ENCODE measurements at places on chromosomes 6 and 20.

- no peak for DNase-seq
Observed at GRCh38 chr6:83359638-83360037, 71.2 kb downstream of the ME1 start.

DNA sequence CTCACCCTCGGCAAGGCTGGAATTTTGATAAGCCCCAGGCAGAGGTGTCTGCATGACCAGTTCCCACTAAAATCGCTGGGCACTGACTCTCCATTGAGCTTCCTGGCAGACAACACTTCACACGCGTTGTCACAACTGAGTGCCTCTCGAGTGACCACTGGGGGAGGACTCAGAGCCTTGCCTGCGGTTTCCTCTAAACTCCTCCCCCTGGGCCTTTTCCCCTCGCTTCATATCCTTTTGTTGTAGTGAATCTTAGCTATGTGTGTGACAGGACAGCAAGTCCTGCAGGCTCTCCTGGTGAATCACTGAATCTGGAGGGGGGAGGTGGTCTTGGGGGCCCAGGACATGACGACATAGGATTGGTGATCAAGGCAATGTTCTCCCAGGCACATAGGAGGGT, 670.8 kb downstream of the PRKN start:
- peak; percentile 9 for DNase-seq

DNA sequence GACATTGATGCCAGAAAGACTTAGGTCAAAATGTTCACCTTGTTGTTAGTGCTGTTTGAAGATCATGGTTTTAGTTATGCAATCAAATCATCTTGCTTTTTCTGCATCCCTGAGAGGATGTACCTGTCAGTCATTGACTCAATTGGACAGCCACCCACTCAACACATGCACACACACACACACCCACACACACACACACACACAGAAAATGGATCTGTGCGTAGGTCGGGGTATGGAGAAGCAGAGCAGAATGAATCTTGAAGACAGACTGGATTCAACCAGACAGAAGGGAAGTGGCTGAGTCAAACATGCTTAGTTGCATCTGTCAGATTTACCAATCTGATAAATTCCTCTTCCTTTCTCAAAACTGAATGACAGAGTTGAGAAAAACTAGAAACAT, 19.1 kb upstream of the ZSCAN23 start:
- DNase-seq: no peak

- DNase-seq: peak; percentile 62
Observed at GRCh38 chr6:30915591-30915946, 1.5 kb downstream of the VARS2 start.

DNA sequence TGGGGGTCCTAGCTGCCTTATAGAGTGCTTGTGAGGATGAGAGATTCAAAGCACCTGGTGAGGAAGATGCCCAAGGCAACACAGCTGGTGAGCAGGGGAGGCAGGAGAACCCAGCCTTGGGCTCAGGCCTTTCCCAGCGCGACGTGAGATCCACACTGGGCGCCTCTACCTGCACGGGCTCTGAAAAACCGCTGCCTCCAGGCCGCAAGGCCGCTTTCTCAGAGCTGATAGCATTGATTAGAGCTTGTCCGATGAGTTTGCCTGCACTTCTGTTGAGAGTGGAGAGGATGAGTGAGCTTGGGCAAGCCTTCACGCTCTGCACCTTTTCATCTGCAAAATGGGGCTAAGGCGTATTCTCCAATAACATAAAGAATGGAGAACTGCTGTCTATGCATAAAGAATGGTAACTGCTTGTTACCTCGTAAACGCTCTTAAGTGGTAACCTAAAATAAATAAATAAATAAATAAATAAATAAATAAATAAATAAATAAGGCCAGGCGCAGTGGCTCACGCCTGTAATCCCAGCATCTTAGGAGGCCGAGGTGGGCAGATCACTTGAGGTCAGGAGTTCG, 916 bp downstream of the PABPC1L start:
- no peak for DNase-seq

DNA sequence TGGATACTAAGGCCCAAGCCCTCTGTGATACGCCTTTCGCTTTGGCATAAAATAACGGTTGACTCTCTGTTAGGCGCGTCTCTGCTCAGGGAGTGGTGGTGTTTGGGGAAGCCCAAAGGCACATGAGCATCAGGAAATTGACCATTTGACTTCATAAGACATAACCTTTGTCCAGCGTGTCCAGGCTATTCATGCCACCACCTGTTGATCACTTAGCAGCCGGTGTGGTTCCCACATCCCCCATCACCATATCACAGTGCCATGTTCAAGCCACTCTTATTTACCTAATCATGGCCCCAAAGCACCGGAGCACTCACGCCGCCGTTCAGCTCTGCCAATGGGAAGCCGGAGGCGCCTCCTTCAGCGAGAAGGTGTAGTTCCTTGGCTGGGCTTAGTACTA, 27.9 kb downstream of the SLCO4A1 start:
- DNase-seq: no peak

- DNase-seq: no peak
Observed at GRCh38 chr6:106360989-106361430, 493 bp downstream of the CRYBG1 start.

GRCh38 chr20:45934586-45935415, at the start of gene PCIF1:
TSS of gene PCIF1 (plus strand) at chr20:45934683. CDS start at chr20:45939000, 4,317 bp downstream.
- peak; percentile 96 for DNase-seq

DNA sequence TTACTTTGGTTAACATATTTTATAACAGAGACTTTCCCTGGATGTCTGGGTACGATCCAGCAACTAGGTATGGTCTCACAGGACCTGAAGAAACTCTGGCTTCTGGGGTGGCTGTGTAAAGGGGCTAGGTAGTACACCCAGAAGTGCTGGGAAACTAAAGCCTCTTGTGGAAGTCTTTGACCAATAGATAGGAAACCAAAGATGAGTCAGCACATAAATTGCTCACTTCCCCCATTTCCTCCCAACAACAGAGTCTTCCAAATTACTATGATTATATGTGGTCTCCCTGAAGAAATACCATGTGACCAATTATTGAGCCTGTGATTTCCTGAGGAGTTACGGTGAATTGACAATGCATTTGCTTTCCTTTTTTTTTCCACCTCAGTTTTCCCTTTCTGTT, 26.8 kb upstream of the TBX18 start:
- no peak for DNase-seq

- DNase-seq: no peak
Observed at GRCh38 chr6:167549213-167549612, 224.3 kb downstream of the TTLL2 start.

GRCh38 chr6:24911796-24912382, 23.9 kb downstream of the RIPOR2 start:
- no peak for DNase-seq

GRCh38 chr6:41937861-41938574, 3.6 kb downstream of the CCND3 start:
- no peak for DNase-seq

DNA sequence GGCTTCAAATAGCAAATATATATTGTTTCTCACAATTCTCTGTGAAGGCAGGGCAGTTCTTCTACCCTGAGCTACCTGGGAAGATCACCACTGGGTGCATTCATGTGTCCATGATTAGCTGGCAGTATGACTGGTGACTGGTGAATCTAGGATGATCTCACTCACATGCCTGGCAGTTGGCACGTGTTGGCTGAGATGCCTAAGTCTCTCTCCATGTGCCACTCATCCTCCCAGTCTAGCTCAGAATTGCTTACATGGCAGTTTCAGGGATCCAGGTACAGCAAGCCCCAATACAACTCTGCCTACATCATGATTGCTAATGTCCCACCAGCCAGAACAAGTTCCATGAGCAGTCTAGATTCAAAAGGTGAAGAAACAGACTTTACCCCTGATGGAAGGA, 346.8 kb upstream of the CNR1 start:
- DNase-seq: no peak

DNA sequence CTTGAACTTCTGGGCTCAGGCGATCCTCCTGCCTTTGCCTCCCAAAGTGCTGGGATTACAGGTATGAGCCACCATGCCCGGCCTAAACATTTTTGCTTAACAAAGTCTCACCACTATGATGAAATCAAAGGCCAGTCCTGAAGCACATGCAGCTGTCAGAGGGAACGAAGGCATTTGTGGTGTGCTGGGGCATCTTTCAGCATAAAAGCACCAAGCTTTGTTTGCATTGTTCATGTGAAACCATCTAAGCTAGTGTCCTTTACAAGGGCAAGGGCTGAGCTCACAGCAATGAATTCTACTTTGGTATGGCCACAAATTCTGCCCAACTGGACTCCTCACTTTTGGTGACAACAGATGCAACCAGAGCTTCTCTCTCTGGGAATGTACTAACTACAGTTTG, 66.8 kb downstream of the ZFP64 start:
- no peak for DNase-seq

DNA sequence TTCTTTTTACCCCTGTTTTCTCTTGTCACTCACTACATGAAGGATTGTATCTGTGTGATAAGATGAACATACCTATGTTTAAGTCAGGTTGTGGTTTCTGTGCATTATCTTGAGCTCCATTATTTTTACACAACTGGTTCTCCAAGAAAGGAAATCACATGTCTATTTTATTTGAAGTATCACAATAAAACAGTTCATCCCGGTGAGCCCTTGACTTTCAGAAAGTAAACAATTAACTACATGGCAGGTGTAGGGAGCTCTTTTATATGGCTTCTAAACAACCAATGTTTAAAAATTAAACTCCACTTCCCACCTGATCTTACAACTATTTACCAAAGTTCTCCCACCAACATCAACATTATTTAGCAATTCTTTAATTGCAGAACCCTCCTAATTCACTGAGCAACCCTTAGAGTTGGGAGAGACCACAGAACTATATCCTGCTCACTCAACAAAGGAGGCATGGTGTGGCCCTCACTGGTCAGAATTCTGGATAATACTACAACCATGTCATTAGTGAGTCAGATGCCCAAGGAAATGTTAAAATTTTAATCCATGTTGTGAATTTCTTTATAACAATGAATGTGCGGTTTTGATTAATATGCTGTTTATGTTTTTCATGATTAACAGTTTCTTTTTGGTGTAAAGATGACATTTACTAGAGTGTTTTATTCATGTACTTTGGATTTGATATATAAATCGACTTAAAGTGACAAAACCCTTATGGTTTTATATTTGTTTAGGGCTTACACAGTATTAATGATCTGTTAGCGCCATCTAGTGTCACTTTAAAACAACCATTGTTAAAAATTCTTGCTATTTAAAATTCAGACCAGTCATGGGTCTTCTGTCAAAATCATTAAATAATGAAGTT, 50.0 kb upstream of the SCGN start:
- peak; percentile 8 for DNase-seq

DNA sequence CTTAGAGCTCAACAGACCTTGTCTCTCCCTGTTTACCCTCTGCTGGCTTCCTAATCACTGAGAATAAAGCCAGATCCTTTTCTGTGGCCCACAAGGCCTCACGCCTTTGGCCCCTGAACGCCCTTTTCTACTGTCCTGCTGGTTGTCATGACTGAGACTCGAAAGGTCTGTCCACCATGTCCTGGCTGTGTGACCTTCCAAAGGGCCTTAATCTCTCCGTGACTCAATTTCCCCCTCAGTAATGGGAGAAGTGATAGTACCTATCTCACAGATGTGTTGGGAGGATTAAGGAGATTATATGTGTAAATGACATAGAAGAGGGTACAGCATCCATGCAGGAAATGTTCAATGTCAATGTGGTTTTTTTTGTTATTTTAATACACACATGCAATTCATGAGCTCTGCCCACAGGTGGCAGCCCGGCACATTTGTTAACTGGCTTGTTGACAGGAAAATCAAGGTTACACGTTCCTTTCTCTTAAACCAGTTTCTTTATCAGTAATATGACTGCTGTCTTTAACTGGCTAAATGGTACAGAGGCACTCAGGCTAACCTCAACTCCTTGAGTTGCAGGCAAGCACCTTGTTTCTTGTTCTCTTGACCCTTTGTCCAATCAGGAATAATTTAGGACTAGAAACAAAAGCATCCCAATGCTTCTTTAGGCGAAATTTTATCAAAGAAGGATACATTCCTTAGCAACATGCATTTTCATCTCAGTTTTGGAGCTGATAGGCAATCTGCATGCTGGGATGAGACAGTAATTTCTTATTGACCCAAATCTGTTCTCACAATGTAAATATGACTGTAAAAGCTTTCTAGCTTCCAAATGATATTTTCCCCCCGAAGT, 16.6 kb downstream of the SLC22A1 start:
- DNase-seq: no peak

DNA sequence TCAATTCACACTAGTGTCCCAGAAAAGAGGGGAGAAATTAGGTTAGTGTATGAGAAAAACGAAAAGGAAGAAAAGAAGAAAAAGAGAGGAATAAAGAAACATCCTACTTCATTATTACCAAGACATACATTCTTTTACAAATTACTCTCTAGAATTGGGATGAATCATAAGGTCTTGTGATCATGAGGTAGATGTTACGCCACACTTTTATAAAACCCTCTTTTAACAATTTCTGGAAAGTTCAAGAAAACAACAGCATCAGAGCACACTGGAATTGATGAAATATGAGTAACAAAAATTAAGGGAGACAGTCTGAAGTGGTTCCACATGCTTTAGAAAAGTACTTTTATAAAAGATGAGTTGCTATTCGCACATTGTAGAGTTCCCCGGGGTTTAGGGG, 32.6 kb upstream of the NRSN1 start:
- no peak for DNase-seq

GRCh38 chr6:25452031-25452430, 172.9 kb downstream of the CARMIL1 start:
- DNase-seq: no peak

- no peak for DNase-seq
Observed at GRCh38 chr20:21741266-21741665, 35.8 kb downstream of the PAX1 start.

DNA sequence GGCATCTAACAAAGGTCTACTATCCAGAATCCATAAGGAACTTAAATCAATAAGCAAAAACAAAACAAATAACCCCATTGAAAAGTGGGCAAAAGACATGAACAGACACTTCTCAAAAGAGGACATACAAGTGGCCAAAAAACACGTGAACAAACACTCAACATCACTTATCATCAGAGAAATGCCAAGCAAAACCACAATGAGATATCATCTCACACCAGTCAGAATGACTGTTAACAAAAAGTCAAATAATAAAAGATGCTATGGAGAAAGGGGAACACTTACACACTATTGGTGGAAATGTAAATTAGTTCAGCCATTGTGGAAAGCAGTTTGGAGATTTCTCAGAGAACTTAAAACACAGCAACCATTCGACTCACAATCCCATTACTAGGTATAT, 19.4 kb upstream of the VNN1 start:
- no peak for DNase-seq

DNA sequence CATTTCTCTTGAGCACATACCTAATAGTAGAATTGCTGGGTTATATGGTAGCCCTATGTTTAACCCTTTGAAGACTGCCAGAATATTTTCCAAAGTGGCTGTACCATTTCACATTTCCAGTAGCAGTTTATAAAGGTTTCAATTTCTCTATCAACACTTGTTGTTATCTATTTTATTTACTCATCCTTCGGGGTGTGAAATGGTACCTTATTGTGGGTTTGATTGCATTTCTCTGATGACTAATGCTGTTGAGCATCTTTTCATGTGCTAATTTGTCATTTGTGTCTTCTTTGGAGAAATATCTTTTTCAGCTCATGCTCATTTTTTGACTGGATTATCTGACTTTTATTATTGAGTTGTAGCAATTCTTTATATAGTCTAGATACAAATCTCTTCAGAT, 5.4 kb downstream of the ENPP4 start:
- no peak for DNase-seq

Measured in NT2/D1 (cell line).